ENCODE measurements at places on chromosomes 2 and 18.
A peak's percentile ranks its signal among the peaks of the same experiment; 100 is the strongest.

- DNase-seq, result no peak
Measured at GRCh38 chr18:34001376-34001775, 223.3 kb downstream of the NOL4 start.

GRCh38 chr2:200873560-200873959 is 9.1 kb upstream of the CLK1 start:
- no peak for DNase-seq

DNA sequence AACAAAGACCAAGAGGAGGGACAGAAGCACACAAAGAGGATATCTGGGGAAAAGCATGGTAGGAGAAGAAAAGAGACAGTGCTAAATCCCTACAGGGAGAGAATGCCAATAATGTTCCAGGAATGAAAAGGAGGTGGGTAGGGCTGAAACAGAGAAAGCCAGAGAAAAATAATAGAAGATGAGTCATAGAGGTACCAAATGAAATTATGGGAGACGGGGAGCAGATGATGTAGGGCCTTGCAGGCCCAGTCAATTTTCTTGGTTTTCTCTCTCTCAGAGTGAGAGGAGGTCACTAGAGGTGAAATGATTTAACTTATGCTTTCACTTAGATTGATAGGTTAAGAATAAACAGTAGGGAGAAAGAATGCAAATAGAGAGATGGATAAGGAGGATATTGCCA is 61.5 kb downstream of the RPRM start:
- no peak for DNase-seq

DNA sequence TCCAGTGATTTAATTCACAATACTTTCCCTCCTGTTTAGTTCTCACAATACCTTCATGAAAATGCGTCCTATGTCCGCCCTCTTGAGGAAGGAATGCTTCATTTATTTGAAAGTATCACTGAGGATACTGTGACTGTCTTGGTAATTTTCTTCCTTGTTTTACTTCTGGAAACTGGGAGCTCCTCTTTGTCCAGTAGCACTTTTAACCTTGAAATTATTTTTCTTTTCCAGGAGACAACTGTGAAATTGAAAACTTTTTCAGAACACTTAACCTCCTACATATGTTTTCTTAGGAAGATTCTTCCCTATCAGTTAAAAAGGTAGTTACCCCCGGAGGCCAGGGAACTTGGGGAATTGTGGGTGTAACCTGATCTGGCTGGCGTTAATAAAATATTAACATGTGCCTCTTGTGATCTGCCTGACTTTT is 58.9 kb upstream of the STON1 start:
- peak; percentile 30 for DNase-seq

Data from iPS DF 19.7 (cell line).